Activated effector memory CD4-positive, alpha-beta T cell treated with Interleukin-2 at 50 U/mL for 16 hours (primary cell): ENCODE measurements at places on chromosomes 6 and 20.

- no peak for DNase-seq
Observed at GRCh38 chr6:113031591-113032238, 684.6 kb downstream of the RFPL4B start.

- no peak for DNase-seq
Observed at GRCh38 chr6:23633996-23634395, 492.0 kb upstream of the NRSN1 start.

DNA sequence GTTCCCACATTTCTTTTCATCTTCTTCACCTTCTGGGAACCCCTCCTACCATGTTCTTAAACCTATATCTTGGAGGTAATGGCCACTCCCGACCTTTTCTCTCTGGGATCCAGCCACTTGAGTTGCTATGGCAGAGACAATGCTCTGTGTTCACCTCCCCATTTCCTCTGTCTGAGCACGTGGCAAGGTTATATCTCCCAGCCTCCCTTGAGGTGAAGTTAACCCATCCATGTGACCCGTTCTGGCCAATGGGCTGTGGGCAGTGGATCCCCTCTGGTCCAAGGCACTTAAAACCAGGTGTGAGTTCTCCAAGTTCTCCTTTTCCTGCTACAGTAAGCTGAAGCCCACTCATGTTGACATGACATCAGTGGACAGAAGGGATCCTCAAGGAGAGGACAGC is 261.4 kb downstream of the LRFN2 start:
- no peak for DNase-seq

DNA sequence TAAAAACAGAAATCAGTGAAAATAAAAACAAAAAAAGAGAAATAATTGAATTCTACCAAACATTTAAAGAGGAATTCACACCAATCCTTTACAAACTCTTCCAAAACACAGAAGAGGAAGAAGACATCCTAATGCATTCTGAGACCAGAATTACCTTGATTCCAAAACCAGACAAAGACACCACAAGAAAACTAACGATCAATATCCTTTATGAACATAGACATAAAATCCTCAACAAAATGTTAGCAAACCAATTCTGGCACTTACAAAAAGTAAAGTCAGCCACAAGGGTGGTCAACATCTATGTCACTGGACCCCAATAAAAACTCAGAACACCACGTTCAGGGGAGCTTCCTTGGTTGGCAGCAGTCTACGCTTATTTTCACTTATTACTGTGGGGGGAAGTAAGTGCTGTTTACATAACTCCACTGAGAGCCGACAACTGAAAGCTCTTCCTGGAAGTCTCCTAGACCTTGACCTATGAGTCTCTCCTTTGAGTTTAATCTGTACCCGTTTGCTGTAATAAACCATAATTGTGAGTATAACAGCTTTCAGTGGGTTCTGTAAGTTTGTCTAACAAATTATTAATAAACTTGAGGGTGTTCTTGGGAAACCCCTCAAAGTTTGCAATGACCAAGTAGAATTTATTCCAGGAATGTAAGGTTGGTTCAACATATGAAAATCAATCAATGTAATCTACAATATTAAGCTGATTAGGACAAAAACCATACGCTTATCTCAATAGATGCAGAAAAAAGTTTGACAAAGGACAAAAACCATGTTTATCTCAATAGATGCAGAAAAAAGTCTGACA is 24.5 kb downstream of the GZF1 start:
- no peak for DNase-seq

- no peak for DNase-seq
Observed at GRCh38 chr6:53962646-53963045, 148.6 kb upstream of the MLIP start.

DNA sequence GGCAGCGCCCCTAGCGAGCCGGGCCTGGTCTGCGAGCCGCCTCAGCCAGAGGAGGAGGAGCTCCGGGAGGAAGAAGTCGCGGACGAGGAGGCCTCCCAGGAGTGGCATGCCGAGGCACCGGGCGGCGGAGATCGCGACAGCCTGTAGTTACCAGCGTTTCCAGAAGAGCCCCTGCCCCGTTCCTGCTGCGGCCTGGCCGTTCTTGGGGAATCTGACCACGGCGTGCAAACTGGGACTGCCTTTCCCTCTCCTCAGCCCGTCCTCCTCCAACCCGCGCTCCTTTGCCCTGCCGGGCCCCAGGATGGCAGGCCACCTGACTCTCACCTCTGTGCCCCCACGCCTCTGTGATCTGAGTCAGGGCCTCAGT is 802 bp downstream of the HDGFL1 start:
- no peak for DNase-seq

GRCh38 chr20:24782801-24783630 is 166.1 kb upstream of the CST7 start:
- DNase-seq, result no peak

- DNase-seq, result no peak
Observed at GRCh38 chr6:46420921-46421638, 70.2 kb downstream of the RCAN2 start.

DNA sequence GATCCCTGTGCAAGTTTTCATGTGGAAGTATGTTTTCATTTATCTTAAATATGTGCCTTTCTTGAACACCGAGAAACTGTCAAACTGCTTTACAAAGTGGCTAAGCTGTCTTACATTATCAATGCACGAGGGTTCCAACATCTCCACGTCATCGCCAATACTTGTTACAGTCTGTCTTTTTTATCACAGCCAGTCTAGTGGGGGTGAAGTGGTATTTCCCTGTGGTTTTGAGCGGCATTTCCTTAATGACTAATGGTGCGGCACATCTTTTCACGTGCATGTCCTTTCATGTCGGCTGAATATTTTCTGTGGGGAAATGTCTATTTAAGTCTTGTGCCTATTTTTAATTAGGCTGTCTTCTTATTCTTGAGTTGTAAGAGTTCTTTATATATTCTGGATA is 280.4 kb downstream of the FOXC1 start:
- DNase-seq, result no peak

- no peak for DNase-seq
Observed at GRCh38 chr6:92354270-92354829, 1065.0 kb downstream of the EPHA7 start.

DNA sequence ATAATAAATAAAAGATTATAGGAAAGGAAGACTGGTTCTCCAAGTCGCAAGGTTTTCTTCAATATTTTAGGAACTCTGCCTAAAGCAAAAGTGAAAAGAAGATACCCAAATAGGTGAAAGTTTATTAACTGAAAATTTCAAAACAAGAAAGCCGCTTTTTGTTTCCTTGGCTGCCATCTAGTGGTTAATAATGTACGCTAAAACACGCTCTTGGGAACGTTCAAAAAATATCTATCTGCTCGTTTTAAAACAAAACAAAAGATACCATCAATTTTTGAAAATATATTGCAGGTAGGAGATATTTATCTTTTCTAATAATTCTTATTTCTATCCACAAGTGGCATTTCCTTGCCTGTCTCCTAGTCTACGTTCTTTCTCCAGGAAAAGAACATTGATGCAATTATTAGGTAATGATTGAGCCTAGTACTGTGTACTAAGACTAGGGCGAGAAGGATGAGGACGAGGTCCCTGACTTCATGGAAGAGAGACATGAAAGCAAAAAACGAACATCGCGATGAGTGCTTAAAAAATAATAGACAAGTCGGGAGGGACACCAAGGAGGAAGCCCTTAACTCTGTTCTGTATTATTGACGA is 97.2 kb downstream of the SPTLC3 start:
- no peak for DNase-seq

DNA sequence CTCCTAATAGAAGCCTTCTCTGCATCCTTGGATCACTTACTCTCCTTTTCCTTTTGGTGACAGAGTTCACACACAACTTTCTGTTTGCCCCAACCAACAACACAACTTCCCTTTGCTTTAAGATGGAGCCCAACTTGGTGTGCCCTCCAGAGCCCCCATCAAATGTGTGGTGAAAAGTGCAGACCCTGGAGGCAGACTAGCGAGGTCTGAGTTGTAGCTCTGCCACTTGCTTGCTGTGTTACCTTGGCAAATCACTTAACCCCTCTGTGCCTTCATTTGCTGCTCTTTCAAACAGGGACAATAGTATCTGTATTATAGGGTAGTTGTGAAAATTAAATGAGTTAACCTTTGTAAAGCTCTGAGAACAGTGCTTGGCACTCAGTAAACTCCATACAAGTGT is 34.3 kb upstream of the CCN6 start:
- no peak for DNase-seq
